ENCODE measurements at places on chromosomes 16 and 17.

DNA sequence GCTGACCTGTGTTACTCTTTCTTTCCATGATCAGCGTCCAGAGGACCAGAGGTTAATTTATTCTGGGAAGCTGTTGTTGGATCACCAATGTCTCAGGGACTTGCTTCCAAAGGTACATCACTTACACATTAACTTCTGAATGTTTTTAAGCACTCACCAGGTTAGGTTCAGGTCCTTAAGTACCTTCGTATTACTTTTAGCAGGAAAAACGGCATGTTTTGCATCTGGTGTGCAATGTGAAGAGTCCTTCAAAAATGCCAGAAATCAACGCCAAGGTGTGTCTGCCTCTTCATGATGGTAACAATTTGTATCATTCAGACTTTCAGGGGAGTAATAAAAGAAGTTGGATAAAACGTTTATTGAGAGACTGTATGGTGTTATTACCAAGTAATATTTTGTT is 3.3 kb downstream of the HERPUD1 start:
- no peak for DNase-seq

GRCh38 chr16:75535211-75535843 is 581 bp downstream of the CHST5 start:
- no peak for DNase-seq

DNA sequence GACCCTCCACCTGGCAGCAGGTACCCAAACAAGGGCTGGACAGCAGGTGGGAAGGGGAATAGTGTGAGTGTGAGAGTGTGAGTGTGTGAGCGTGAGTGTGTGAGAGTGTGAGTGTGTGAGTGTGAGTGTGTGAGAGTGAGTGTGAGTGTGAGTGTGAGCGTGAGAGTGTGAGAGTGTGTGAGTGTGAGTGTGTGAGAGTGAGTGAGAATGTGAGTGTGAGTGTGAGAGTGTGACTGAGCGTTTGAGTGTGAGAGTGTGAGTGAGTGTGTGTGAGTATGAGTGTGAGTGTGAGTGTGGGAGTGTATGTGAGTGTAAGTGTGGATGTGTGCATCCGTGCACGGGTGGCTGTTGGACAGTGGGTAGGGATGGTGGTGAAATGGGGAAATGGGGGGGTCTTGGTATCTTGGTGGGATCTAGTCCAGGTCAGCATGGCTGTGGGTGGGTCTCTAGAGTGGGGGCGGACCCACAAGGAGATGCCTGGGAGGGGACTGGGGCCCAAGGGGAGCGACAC is 408 bp downstream of the ADGRG1 start:
- DNase-seq = no peak

DNA sequence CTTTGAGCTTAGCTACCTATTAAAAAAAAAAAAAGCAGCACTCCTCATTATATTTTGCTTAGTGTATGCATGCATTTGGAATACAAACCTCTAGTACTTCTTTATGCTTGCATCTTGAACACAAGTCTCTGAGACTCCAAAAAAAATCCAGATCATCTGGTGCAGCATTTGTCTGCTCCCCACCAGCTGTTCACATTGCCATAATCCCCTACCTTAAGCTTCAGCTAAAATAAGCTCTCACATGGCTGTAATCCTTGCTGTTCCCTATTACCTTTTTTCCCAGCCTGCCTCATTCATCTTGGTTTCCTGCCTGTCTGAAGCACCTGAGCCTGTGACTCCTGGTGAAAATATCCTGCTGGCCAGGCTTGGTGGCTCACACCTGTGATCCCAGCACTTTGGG is 7.5 kb upstream of the NFATC2IP start:
- DNase-seq = no peak

DNA sequence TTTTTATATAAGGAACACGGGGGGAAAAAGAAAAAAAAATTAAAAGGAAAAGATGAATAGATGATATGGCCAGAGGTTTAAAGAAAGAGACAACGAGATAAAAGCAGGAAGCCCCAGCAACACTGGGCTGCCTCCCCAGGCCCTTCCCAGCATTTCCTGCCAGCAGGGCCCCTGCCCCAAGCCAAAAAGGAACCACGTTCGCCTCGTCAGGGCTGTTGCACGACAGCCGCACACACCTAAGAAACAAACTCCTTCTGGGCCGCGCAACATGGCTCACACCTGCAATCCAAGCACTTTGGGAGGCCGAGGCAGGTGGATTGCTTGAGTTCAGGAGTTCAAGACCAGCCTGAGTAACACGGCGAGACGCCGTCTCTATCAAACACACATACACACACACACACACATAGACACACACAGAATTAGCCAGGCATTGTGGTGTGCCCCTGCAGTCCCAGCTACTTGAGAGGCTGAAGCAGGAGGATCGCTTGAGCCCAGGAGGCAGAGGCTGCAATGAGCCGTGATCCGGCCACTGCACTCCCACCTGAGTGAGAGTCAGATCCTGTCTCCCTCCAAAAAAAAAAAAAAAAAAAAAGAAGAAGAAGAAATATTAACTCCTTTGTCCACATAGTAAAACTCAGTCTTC is 83.0 kb downstream of the ANKRD11 start:
- DNase-seq = no peak

- no peak for DNase-seq
These were observed 54.0 kb downstream of the DYNLRB2 start for GRCh38 chr16:80594756-80595155.

GRCh38 chr17:52495646-52496045 is 337.1 kb upstream of the CA10 start:
- DNase-seq = no peak

GRCh38 chr17:27958708-27959381 is 65.7 kb upstream of the LYRM9 start:
- no peak for DNase-seq

DNA sequence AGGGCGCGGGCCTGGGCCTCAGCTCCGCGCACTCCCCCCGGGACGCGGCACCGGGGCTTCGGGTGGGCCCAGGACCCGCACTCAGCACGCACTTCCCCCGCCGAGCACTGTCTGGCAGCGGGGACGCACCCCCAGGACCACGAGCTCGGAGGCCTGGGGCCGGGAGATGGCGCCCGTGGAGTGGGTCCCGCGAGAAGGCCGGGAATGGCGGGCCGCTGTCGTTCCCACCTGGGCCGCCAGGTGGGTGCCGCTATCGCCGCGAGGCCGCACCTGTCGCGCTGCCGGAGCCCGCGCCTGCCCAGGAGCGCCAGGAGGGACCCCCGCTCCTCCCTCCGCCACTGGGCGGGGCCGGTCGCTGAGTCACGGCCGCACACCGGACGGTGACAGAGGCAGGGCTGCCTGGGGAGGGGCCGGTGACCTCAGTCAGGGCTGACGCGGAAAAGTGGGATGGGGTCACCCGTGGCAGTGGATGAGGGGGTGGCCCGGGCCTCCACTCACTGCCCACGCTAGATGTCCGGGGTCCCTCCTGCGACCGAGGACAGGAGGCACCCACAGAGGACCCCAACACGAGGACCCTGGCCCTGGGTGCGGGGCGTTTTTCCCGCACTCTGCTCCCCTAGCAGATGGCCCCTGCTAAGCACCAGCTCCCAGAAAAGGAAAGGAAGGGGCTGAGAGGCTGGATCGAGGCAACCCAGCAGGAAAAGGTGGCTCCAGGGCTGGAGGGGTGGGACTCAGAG is 6.9 kb upstream of the ACTG1 start:
- DNase-seq = no peak

DNA sequence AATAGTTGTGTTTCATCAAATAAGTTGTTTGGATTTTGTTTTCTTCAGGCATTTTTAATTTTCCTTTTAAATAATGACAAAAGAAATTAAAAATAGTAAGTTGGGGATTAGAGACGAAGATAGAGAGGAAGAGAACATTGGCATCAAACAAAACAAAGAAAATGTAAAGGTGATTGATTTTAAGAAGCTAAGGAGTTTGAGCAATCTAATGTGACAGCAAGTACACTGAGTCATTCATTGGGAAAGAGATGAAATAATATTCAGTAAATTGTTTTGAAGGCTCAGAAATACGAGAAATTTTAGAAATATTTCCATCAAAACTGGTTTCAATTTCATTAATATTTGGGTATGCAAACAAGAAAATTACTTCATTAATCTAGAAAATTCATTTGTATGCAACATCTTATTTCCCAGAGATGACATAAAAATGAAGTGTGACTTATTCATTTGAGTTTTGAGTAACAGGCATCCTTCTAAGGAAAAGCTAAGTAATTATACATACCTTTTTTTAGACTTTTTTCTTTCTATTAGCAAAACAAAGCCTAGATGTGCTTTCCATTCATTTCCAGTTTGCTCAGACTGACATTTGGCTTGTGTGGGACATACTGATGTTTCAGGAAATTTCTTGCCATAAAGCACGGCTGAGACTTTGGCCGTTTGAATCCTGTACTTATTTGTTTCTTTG is 66.7 kb downstream of the COX10 start:
- DNase-seq = no peak

DNA sequence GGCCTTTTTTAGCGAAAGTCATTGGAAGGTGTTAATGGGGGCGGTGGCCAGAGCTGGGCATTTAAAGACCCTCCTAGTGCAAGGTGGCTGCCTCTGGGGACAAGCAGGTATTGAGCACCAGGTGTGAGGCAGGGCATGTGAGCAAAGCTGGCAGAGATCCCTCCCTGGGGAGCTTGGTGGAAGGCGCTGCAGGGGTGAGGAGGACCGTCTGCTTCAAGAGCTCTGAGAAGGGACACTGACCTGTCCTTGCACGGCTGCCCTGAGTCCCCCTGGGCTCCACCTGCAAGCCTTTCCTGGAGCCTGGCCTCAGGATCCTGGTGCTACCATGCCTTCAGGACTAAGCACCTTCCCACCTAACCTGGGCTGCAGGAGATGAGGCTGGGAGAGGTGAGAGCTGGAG is 127.0 kb upstream of the CIBAR2 start:
- DNase-seq = no peak

DNA sequence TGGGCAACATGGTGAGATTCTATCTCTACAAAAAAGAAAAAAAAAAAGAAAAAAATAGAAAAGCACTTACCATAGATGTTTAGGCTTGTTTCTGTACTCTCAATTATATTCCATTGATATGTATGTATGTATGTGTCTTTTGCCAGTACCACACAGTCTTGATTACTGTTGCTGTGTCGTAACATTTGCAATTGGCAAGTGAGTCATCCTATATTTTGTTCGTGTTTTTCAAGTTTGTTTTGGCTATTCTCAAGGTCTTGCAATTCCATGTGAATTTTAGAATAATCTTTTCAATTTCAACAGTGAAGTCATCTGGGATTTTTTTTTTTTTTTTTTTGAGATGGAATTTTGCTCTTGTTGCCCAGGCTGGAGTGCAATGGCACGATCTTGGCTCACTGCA is 19.3 kb downstream of the SPECC1 start:
- no peak for DNase-seq

DNA sequence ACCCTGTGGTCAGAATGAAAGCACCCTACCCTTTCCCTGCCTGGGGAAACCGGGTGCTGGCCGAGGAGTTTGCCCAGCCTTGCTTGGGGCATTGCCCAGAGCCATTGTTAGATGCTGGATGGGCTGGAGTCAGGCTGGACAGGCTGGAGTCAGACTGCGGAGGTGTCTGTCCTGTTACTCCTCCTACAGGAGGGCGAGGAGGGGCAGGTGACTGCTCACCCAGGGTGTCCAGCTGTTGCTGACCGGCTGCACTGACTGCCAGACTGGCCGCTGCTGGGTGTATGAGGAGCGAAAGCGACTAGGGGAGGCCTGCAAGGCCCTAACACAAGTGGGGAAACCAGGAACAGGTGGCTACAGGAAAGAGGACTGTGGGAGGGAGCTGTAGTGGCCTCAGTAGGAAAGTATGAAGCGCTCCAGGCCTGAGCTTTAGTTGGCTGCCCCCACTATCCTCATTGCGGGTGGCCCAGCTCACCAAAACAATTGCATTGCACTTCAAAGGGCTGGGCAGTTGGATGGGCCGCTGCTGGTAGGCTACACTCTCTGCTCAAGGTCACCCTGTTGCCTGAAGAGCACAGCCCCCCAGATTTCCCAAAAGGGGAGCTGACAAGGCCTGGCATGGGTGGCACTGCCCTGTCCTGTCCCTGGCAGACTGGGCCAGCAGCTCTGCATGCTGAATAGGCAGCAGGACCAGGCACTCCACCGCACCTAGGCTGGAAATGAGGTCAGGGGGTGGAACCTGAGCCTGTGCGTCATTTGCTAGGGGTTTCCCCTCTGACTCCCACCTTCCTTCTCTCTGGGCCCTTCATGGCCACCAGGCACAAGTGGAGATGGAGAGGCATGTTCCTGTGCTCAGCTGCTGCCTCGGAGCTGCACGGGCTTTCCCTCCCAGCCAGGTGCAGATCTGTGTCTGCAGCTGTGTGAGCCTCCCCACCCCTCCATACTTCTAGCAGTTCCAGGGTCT is 18.4 kb downstream of the LDHD start:
- DNase-seq = no peak

DNA sequence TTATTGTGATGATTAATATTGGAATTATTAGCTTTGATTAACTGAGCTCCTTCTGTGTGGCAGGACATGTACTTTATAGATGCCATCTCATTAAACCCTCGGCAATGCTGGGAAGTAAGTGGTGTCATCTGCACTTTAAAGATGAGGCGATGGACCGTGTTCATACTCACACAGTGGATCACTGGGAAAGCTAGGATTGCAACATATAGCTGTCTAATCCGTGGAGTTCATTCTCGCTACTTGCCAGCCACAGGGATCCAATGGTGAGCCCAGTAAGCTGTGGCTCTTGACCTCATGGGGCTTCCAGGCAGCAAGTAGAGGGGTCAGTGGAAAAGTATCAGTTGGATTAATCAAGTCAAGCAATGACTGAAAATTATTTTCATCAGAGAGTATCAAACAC is 587.9 kb downstream of the CDH13 start:
- DNase-seq = no peak

DNA sequence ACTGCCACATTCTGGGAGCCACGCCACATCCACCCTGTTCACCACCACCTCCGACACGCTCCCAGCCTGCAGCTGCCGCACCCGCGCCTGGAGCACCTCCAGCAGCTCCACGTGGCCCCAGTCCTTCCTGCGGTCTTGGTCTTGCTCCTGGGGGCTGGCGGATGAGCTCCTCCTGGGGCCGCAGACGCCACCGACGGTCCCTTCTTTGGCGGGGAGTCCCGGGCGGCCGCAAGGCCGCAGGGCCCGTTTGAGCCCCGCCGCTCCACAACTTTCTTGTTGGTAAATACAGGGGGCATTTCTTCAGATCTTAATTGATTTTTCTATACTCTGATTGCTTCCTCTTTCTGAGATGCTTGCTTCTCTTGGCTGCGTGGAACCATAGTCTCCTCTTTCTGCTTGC is 75.3 kb upstream of the MED13 start:
- DNase-seq = no peak

DNA sequence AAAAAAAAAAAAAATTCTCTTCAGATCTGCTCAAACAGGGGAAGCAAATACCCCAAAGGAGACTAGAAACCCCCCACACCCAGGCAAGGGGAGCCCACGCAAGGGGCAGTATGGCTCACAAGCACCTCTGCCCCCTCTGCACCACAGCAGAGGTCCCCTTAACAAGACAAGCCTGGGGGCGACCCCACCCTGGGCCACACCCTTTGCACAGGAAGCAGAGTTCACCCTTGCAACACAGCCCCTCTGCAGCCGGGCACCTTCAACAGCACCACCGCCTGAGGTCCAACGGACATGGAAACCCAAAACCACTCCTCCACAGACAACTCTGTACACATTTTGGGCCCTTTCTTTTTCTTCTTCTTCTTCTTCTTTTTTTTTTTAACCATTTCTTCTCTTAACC is 12.8 kb downstream of the AXIN1 start:
- DNase-seq = no peak
